ENCODE measurements at places on chromosomes 5 and 9.

GRCh38 chr5:149414405-149415065 lies 35.4 kb upstream of the IL17B start:
- peak; percentile 23 for DNase-seq

DNA sequence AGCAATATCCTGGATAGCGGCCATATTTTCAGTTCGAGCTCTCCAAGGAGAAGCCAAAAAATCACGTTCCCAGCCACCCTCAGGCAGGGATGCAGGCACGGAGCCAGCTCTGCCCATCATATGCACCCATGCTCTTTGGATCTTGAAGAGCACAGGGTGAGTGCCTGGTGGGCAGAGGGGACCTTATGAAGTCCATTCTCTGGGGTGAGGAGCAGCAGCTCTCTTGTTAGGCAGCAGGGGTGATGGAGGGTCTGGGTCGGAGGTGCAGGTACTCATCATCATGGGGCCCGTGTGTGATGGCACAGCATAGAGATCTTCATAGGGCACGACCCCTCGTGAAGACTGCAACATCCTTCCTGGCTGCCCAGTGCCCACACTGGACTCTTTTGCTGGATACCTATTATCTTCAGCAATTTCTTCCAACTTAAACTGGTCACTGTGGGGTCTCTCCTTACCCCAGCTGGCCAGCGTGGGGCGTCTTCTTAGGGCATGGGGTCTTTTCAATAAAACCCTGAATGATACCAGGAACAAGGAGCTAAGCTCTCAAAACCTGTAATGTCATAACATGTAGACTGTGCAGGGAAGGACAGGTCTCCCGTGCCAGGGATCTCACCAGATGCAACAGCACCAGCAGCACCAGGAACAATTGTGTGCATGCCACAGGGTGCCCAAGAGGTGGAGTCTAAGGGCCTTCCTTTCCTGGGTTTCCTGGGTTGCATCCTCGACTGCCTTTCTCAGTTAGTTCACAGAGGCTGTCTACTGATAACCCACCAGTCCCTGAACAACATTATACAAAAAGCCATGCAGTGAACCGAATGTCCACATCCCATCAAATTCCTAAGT lies 165.0 kb downstream of the TENT4A start:
- DNase-seq = no peak

DNA sequence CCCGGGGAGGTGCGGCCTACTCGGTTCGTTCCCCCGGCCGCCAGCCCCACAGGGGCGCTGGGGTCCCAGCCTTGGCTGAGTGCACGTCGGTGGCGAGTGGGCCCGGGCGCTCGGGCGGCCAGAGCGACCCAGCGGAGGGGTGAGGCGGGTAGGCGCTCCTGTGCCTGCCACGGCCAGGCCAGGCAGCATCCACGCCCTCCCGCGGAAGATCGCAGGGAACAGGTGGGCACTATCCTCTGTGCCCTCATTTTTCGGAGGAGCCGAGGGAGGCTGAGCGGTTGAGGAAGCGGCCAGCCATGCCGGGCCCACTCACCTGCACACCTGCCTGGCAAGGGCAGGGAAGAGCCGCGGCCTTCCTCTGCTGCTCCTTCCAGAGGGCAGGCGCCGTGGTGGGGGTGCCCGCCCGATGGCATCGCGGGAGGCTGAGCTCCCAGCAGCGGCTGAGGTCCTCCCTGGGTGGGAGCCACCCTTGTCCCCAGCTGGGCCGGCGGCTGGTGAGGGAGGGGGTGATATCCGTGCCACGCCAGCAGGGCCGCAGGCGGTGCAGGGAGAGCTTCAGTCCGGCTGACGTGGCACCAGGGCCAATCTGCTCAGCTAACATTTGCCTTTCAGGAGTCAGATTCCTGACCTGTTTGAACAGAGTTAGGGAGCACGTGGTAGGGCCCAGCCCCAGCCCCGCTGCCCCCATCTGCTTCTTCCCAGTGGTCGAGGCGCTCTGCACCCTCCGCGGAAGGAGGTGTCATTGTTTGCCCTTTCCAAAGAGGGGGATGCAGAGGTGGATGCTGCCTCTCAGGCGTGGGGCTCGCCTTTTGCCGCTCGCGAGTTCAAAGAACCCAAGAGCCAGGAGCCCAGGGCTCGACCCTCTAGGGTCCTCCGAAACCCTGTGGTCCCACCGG lies 1.6 kb upstream of the SEC16A start:
- no peak for DNase-seq

DNA sequence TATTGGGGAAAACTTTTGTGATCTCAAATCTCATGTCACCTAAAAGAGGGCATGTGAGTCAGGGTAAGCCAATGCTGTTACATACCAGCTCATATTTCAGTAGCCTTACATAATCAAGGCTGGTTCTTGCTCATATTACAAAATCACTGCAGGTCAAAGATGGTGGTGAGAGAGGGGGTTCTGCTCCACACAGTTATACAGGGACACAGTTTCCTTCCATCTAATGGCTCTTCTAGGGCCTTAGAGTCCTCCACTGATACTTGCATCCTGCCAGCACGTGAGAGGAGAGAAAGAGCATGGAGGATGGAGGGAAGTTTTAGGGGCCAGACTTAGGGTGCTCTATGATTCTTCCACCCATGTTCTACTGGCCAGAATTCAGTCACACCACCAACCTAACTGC lies 130.0 kb downstream of the LIFR start:
- no peak for DNase-seq

DNA sequence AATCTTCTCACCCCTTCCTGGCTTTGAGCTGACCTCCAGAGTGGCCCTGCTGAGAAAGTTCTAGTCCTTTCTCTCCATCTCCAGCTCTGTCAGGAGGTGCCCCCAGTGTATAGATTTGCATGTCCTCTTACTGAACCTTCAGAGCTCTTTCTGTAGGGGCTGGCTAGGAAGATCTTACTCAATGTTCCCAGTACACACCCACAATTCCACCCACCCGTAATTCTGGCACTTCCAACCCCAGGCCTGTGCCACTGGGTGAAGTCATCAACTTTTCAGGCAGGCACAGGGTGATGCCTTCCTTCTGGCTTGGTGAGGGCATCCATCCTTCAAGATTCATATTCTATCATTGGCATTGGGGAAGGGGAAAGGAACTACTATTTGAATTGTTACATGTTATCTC lies 75.9 kb downstream of the ACER2 start:
- no peak for DNase-seq

Measured in lung microvascular endothelial cell (primary cell).